ENCODE measurements at places on chromosomes 2 and 18. TPM values are rescaled to one million over a fixed set of nuclear protein-coding genes. Genes with fewer than 3 reads are reported as not detected.

OTX1 gene
- not detected for total RNA-seq

GALR1 gene
- not detected for total RNA-seq

TMEM182 gene
- 5.8 TPM for total RNA-seq

UPP2 gene
- not detected for total RNA-seq

TEKT4 gene
- total RNA-seq, result not detected

DNA sequence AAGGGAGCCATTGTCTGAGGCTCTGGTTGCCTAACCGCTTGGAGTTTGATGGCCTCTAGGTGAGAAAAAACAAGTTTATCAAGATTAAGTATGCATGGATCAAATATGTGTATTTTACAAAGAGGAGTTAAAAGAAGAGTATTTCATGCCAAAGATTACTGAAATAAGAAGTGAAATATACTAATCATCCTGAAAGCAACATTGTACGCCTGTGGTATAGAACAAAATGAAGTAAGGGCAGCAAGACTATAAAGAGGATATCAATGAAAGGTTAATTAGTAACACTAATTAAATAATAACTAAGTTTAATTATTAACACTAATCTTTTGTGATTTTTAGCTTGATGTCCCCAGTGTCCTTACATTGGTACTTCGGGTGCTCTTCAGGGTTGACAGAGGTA, 276.7 kb downstream of the CALCRL start:
- DNase-seq, result no peak

- no peak for DNase-seq
Measured at GRCh38 chr2:154554046-154554445, 144.4 kb upstream of the KCNJ3 start.

DNA sequence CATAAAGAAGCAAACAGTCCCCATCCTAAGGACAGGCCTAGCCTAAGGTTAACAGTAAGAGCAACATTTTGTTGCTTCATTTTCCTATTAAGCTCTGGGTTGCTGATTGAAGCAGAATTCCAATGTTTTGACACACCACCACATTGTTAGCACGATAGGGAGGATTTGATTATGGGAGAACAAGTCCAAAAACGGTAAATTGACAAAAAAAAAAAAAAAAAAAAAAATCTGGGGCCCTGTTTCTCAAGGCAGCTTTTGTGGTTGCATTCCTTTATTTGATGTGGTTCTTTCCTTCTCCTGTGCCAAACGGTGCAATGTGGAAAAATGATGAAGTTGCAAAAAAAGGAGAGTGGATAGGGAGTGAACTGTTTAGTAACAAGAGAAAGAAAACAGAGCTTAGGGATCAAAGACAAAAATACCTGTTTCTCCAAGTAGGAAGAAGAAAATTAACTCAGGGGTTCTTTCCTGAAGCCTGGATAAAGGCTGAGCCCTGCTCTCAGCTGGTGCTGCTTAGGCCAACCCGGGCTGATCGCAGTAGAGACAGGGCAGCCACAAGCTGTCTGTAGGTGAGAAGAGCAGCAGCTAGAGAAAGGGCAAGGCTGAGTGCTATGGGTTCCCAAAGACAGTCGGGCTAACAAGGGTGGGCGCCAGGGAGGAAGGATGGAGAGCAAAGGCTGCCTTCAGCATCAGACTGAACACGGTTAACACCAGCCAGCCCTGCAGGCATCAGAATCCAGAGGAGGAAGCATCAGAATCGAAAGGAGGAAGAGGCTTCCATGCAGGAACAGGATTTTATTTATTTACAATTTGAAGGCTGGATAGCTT, 167.8 kb upstream of the FOSL2 start:
- DNase-seq, result no peak

DNA sequence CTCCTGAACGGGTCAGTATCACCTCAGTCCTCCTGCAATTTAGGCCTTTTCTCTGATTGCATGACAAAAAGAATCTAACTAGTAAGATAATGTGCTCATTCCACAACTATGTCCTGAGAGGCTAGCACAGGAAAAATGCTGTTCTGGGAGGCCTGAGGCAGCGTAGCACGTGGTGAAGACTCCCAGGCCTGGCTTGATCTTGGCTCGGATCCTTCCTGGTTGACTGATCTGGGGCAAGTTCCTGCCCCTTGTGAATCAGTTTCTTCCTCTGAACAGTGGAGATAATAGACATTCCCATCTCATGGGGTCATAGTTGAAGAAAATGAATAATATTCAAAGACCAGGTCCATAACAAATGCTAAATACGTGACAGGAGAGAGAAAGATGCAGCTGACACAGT, 12.3 kb downstream of the FBLN7 start:
- no peak for DNase-seq

DNA sequence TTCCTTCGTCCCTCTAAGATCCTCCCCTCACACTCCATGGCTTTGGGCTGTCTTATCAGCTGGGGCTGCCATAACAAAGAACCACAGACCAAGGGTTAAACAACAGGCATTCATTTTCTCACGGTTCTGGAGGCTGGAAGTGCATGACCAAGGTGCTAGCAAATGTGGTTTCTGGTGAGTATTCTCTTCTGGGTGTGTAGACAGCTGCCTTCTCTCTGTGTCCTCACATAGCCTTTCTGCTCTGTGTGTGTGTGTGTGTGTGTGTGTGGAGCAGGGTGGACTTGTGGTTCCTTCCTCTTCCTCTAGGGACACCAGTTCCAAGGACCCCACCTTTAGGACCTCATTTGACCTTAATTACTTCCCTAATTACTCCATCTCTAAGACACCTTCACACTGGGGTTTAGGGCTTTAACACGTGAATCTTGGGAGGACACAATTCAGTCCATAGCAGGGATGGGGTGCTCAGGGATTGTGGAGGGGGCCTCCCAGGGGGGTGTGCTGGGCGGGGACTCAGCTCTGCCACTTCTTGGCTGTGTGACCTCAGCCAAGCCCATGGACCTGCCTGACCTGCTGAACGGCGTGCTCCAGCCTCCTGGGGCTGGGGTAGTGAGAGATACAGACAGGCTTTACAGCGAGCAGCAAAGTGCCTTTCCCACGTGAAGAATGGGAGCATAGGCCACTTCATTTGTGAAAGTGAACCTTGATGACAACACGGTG, 38.0 kb downstream of the ACKR3 start:
- no peak for DNase-seq

GRCh38 chr2:215454519-215455246, 18.8 kb upstream of the FN1 start:
- peak; percentile 4 for DNase-seq

DNA sequence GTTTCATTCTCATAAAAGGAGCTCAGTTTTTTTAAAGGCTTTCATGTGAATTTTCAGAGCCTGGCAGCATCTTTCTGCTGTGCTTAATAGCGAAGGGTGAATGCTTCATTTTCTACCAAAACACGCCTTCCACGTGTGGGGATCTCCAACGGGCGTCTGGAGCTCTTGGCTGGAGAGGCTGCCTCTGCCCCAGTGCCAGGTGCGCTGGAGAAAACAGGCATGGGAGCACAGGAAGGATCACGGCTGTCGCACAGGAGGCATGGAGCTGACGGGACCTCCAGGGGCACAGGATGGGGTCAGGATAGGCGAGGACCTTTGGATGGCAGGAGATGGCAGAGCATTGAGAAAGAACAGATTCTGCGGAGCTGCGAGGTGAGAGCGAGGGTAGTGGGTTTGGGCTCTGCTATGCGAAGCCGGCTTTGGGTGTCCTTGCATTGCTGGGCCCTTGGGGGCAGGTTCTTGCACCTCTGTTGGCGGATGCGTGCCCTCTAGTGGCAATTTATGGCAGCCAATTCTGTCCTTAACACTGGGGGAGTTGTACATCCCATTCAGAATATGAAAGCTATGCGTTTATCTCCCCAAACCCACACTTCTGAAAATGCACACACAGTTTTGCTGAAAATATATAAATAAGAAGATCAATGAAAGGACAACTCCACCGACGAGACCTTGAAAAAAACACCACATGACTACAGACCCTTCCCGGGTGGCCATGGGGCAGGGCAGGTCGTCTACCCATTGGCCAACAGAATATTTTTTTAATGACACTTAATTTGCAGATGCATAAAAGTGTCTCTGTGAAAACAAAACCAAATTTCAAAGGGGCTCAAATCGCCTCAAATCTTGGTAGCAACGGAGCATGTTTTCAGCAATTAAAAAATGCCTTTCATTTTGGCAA, 90.4 kb upstream of the SLC35G4 start:
- DNase-seq, result no peak

- DNase-seq, result no peak
Measured at GRCh38 chr2:221423210-221423804, 148.8 kb downstream of the EPHA4 start.

DNA sequence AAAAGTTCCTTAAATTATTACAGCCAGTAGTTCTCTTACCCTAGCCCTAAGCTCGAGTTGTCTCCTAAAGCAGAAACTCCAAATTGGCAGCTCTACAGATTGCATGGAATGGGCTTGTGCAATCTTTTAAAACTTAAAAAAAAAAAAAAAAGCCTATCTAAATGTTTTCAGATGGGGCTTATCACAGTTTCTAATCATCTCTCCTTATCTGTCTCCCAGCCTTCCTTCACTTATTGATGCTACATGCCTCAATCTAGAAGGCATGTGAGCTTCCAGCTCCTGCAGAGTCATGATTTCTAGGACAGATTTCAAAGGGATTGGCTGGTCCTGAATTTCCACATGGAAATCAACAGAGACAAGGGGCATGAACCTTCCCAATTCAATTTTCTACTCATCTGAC, 33.1 kb upstream of the PELI1 start:
- DNase-seq, result no peak

GRCh38 chr2:191571163-191571769, 106.7 kb upstream of the NABP1 start:
- no peak for DNase-seq

DNA sequence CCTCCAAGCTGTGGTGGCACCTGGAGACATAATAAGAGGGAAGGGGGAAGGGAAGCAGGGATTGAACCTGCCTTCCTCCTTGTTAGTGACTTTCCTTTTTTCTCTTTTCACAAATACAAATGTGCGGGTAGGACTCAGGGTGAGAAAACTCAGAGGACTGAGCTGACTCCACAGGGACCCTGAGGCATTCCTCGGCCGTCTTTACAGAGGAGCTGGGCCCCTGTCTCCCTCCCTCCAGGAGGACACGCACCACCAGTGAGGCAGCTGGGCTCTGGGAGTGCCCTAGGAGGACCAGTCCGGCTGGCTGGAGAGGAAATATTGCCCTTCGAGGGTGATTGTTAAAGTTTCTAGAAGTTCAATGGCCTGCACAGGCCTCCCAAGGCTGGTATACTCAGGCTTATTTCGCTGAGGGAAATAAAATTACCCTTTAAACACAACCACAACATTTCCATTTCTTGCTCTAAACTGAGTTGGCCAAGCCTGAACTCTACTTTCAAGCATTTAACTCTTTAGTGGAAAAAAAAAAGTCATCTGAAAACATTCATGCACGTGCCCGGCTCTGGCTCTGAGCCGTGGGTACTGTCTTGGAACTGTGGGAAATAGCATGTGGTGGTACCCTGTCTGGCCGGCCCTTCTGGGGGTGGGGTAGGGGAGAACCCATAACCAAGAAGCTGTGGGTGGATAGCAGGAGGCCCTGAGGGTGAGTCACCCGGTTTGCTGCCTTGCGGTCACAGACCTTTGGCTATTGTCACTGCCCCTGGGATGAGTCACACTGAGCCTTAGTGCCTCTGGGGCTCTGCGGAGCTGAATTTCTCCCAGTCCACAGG, 116.0 kb downstream of the COPS8 start:
- no peak for DNase-seq

DNA sequence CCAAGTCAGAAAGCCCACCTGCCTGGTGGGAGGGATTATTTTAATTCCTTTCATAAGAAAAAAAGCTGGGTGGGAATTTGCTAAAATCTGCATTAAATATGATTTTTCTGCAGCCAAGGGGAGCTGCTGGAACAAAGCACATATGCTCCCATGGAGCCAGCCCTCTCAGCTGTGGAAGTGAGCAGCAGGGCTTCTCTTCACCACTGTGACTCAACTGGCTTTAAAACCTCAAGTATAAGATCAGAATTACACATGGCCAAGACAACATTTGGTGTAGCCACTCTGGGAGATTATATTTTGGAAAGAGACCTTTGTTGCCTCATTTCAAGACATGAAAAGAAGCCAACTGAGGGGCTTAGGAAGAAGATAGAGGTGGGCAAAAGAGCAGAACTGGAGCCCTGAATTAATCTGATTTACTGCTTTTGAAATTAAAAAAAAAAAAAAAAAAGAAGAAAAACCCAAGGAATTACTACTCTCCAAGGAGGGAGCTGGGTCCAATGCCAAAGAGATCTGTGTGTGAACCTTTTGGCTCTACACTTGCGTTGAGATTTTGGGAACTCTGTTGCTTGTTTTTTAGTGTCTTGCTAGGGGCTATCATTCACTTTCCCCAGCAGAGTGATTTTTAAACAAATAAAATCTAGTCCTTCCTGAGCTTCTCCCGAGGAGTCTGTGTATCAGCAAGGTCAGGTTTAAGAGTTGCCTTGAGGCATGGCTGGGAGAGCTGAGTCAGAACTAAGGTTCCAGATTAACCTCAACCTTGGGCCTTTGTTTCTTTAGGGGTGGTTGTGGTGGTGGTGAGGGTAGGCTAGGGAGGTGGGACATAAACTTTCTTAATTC, 6.0 kb downstream of the LHCGR start:
- DNase-seq, result no peak

GRCh38 chr2:19461504-19462255, 103.3 kb upstream of the OSR1 start:
- DNase-seq, result no peak

- DNase-seq, result no peak
Measured at GRCh38 chr2:47460766-47461165, 57.8 kb downstream of the MSH2 start.
